ENCODE measurements at places on chromosomes 6 and 20.

- no peak for DNase-seq
Measured at GRCh38 chr20:45153752-45154151, 20.9 kb upstream of the PI3 start.

DNA sequence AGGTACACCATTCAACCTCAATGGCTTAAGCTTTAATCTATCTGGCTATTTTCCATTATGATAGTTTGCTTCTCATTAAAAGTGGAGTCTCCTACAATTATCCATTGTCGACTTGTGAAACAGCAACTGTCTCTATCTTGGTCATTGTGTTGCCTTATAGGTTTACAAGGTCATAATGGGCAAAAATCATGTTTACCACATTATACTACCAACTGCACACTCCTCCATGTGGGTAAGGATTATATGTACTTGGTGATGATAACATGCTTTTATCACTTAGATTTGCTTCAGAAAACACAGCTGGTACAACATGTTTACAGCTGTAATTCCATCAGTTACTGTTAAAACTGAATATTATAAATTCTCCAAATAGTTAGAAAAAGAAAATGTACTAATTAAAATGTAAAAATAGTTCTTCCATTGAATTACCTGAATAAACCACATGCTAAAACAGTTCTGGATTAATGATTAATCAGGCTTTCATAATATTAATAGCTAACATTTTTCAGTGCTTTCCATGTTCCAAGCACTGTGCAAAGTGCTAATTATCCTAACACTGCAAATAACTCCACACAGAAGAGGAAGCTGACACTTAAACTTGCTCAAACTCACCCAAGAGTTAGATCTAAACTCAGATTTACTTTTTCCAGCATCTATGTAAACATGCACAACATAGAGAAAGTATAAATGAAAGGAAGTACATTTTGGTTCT is 96.7 kb downstream of the OGFRL1 start:
- DNase-seq: no peak

- no peak for DNase-seq
Measured at GRCh38 chr20:59422872-59423544, 122.6 kb downstream of the EDN3 start.

GRCh38 chr6:153449279-153449678 is 318.2 kb upstream of the RGS17 start:
- DNase-seq: no peak

GRCh38 chr6:5424726-5425125 is 163.4 kb downstream of the FARS2 start:
- no peak for DNase-seq

- no peak for DNase-seq
Measured at GRCh38 chr6:117613920-117614560, 11.7 kb upstream of the GOPC start.

- DNase-seq: no peak
Measured at GRCh38 chr6:40171343-40171742, 237.1 kb upstream of the MOCS1 start.

- DNase-seq: no peak
Measured at GRCh38 chr6:134925800-134926199, 24.1 kb downstream of the ALDH8A1 start.

GRCh38 chr6:111838749-111839484 is 34.3 kb downstream of the FYN start:
- no peak for DNase-seq

GRCh38 chr6:30720738-30721197 is 616 bp downstream of the TUBB start:
- DNase-seq: peak; percentile 65

- no peak for DNase-seq
Measured at GRCh38 chr20:17300113-17300512, 73.3 kb downstream of the PCSK2 start.

DNA sequence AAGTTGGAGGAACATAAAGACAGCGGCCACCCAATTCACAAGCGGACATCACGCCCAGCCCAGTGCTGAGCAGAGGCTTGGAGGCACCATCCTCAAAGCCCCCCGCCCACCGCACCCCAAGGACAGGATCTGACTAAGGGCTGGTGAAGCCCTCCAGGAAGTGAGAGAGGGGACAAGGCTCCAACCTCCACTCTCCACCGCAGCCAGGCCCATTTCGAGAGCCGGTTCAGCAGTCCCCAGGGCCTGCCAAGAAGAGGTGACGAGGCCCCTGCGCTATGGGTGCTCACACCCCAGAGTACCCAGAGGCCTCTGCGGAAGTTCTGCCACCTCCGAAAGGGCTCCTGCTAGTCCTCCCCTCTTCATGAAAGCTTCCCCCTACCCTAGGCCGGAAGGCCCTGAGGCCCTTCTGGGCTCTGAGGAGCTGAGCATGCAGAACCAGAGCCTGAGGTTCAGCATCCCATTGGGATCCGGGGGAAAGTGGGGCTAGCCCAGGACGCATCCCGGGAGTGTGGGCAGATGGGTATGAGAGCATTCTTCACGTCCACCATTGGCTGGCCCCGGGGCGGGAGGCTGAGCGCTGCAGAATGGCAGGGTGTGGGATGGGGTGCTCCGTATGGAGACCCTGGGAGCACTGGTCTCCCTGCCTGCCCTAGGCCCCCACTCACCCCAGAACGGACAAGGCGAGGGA is 2.5 kb downstream of the GRM4 start:
- no peak for DNase-seq

DNA sequence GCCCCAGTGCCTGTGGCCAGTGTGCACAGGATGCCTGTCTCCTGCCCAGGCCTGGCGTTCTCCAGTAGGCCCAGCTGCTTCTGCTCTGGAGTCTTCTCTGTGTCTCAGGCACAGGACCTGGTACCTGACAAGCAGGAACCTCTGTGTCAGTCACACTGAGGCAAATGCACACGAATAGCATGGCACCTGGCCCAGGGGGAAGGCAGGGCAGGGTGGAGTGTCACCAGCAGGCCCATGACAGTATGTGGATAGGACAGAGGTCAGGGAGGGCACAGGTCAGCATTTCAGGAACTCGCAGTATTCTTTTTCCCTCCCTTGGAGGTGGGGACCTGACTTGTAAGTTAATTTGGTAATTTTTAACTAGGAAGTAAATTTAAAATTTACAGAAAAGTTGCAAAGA is 5.6 kb downstream of the PSMG4 start:
- no peak for DNase-seq

- DNase-seq: no peak
Measured at GRCh38 chr20:24531202-24531601, 61.8 kb downstream of the SYNDIG1 start.

DNA sequence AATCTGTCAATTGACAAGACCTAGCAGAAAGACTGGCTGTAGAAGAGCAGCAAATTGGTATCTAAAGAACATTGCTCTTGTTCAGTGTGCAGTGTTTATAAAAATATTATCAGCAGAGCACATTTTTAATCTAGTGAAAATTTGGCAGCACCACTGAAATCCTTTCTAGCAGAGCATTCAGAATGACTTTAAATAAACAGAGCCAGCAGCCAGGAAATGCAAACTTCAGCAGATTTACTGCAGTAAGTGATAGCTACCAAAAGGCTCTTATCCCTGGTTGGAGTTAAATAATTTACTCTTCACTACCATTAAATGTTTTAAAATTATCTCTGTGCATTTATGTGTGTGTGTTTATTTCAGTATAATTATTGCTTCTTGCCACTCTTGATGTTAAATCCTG is 590.9 kb upstream of the CITED2 start:
- DNase-seq: no peak

DNA sequence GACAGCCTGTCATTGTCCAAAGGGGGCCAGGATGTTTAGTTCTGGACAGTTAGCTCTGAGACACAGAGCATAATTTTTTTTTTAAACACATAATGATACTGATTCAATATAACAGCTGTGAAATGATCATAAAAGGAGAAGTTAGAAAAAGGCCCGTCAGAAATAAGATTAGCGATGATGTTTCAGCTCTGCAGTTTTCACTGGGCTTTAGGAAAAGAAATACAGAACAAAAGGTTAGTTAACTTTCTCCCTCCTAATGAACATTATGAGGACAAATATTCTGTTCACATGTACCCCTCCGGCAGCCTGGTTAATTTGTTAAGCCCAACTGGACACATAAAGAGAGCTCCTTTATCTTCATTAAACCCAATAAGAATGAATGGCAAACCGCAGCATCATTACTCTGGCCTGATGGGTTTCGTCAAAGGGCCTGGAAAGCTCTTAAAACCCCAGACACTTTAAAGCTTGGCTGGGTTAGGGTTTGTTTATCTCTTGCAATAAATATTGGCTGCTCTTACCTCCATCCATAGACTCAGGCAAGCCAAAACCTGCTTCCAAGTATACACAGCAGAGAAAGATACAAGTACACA is 394.6 kb downstream of the KIF16B start:
- no peak for DNase-seq

GRCh38 chr6:139172567-139172966 is 37.7 kb downstream of the HECA start:
- DNase-seq: no peak

DNA sequence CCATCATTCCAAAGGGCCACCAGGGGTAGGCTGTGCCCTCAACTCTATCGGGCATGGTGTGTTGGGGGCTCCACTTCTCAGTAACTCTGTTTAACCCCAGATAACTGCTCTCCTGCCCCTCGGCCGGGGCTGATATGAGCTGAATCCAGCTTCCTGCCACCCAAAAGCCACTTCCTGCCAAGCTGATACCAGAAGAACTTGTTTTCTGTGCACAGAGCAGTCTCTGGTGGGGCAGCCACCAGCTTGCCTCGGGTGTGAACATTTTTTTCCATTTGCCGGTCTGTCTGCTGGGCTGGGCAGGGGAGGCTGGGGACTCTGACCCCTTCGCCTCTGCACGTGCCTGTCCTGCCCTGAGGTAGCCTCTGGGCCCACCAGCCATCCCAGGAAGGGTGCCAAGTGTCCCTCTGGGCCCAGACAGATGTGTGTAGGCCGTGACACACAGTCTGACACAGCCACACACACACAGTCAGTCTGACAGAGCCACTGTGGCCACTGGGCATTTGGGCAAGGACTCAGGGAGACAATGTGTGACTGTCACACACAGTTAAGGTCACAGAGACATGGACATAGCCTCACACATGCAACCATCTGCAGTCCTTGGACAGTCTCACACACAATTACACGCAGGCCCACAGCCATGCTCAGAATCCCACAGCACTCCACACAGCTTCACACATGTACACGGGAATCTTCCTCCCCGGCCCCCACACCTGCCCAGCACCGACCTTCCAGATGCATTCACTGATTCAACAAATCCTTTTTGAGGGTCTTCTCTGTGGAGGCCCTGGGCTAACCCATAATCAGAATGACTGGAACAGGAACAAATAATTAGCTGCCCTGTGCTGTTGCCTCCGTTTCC is 45.1 kb downstream of the NOL4L start:
- peak; percentile 25 for DNase-seq

DNA sequence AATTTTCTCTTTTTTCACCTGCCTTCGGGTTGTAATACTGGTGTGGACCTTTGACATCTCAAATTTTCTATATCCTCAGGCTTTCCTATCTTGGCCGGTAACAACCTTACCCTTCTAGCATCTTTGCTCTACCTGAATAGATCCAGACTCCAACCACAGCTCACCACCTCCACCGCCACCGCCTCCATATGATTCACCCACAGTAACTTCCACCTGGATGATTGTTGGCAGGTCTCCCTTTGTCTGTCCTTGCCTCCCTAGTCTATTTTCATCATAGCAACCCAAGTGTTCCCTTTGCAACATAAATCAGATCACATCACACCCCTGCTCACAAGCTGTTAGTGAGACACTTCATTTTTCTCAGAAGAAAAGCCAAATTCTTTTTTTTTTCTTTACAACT is 525.8 kb upstream of the POU3F2 start:
- DNase-seq: no peak

- DNase-seq: no peak
Measured at GRCh38 chr6:152161501-152161900, 354.0 kb downstream of the ESR1 start.

DNA sequence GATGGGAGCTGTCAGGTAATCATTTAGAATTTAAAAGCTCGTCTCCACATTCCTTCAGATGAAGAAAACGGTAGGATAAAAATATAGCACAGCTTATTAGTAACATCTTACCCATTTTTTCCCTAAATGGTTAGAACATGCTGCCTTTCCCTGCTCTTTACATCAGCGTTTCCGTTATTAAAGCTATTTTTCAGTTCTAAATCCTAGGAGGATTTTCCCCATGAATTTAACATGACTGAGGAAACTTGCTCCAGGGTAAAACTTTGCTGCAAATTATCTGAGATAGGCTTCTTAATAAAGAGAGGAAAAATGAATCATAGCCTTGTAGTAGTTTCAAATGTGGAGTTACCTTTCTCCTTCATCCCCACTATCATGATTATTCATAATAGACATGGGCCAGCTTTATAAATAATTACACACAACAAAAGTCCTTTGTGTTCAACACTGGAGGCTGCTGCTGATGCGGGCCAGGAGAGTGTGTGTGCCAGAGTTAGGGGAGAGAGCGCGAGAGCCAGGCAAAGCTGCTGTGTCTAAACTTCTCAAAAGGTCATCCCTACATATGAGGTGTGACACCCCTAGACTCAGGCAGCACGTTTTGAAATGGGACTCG is 24.4 kb downstream of the MYLIP start:
- no peak for DNase-seq

DNA sequence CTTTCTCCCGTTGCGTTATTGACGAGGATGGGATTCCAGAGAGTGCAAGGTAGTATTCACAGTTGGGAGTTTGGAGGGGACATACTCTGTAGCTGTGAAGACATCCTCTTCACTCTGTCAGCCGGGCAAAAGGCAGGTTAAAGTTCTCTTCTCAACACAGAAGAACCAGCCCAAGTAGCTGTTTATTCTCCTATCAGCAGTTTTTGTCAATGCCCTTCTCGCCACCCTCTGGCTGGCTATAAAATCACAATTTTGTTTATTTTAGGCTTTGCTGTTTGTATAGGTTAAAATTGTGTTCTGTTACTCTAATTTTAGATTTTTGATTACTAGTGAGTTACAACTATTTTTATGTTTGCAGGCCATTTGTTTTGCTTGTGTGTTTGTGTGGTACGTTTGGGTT is 37.9 kb upstream of the MAS1 start:
- no peak for DNase-seq

DNA sequence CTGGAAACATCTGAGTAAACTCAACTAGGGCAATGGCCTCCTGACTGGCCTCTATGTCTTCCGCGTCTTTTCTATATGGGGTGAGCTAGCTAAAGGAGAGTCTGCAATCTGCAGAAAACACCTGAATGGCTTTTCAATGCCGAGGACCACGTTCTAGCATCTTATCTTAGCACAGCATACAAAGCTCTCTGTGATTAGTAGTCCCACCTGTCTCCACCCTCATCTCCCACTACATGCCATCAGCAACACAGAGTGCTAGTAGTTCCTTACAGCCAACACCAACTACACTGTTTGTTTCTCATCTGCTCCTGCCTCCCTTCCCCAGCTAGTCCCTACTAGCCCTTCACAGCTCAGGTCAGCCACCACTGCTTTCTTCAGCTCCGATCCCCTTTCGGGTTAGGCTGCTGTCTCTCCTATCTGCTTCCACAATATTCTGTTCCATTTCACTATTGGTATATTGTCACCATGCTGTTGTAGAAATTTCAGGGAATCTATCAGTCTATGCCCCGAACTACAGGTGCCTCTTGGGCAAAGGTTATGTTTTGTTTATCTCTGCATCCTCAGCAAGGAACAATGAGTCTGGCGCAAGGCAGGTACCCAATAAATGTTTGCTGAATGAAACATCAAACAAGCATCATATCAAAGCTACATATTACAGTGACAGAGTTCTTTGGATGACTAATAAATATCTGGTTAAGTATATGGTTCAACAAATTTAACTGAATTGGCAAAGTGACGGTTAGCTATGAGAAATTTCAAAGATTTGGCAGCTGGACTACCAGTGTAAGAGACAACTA is 12.2 kb downstream of the LYRM4 start:
- no peak for DNase-seq

GRCh38 chr20:15848995-15849610 is 724.1 kb downstream of the KIF16B start:
- no peak for DNase-seq

GRCh38 chr6:87154641-87154992 is 748 bp upstream of the ZNF292 start:
- no peak for DNase-seq

Data from activated B cell treated with CpG ODN at 0.5 μM for 24 hours (primary cell).